ENCODE measurements at places on chromosomes 2 and 18.

GRCh38 chr2:89763254-89763580 is 1071.7 kb downstream of the RPIA start:
- DNase-seq, result no peak

DNA sequence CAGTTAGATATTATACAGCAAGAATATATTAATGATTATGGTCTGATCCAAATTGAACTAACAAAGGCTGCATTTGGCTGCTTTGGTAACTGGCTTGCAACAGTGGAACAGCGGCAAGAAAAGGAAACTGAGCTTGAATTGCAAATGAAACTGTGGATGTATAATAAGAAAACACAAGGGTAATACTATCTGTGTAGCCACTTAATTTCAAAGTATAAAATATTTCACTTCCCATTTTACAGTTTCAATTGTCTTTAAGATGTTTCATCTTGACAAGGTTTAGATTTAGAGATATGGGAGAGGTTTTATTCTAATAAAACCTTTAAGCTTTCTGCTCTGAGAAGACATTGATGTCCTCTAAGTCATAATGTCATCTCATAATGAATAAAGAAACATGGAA is 23.8 kb downstream of the WDR75 start:
- DNase-seq, result no peak

DNA sequence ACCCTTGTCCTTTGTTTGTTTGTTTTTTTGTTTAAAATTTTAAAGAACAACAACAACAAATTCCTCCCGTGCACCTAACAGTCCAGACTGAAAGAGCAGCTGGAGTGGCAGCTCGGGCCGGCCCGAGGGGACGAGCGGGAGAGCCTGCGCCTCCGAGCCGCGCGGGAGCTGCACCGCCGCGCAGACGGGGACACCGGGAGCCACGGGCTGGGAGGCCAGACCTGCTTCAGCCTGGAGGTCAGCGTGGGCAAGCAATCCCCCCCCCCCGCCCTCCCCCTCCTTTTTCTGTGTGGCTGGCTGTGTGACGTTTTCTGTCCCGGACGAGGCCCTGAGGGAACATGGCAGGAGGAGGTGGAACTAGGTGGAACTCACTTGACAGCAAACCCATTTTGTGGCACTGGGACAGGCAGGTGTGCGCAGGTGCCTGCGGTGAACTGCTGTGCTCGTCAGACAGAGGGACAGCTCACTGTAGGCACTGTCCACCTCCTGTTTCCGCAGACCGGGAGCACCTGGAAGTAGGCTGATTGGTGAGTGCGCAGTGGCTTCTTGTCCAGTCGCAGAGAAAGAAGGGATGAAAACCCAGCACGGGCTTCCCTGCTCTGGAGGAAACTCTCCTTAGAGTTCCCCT is 80.6 kb downstream of the MTCL1 start:
- DNase-seq, result no peak

GRCh38 chr18:21330122-21330701 is 88.2 kb downstream of the GREB1L start:
- no peak for DNase-seq

DNA sequence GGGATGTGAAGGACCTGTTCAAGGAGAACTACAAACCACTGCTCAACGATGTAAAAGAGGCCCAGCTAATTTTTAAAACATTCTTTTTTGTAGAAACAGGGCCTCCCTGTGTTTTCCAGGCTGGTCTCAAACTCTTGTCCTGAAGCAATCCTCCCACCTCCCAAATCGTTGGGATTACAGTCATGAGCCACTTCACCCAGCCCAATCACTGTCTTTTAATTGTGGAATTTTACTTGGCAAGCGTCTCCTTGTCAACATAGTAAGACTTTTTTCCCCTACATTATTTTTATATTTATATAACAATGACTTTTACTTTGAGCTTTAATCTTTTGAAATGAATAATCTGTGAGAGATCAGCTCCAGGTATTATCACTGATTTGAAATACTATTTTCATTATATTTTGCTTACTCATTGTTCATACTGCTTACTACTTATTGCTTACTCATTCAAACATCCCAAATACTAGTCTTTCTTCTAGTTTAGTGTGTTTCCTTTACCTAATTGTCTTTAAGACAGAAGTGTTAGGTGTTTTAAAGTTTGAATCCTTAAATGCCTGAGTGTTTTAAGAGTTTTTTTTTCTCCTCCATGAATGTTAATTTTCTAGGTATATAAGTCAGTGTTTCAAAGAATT is 48.9 kb downstream of the PTPN4 start:
- no peak for DNase-seq

DNA sequence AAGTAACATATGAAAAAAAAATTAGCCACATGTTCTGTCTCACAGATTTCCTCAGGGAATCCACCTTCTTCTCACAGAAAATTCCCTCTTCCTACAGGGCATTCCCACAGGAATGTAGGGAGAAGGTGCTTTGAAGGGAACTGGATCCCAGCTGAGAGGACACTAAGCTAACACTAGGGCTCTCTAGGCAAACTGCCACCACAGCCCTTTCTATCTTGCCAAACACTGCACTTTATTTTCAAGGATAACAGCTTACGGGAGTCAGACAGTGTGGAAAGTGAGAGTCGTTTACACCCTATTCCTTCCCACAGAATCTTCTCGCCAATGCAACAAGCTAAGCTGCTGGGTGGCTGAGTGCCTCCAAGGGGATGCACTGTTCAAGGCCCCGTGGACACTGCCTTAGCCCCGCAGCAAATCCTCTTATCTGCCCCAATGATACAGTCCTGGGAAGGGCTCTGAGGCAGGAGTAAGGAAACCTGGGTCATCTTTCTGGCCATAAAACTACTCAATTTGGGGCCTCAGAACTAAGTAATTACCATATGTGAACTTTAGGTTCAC is 76.9 kb downstream of the CCDC93 start:
- DNase-seq, result no peak

DNA sequence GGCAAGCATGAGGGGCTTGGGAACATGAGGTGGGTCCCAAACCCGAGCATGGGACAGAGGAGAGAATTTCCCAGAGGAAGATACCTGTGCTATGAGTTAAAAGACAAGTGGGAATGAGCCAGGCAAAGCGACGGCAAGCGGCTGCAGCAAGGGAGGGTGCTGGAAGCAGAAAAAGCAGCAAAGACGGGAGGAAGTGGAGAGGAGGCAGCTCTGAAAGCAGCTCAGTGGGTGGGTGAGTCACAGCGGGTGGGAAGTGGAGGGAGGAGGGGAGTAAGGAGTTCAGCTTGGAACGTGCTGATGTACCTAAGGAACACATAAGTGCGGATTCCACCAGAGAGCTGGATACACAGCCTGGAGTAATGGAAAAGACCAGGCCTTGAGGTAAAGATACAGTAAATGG is 41.4 kb downstream of the THUMPD2 start:
- DNase-seq, result no peak

- DNase-seq, result no peak
Measured at GRCh38 chr2:1572638-1573037, 159.4 kb downstream of the TPO start.

DNA sequence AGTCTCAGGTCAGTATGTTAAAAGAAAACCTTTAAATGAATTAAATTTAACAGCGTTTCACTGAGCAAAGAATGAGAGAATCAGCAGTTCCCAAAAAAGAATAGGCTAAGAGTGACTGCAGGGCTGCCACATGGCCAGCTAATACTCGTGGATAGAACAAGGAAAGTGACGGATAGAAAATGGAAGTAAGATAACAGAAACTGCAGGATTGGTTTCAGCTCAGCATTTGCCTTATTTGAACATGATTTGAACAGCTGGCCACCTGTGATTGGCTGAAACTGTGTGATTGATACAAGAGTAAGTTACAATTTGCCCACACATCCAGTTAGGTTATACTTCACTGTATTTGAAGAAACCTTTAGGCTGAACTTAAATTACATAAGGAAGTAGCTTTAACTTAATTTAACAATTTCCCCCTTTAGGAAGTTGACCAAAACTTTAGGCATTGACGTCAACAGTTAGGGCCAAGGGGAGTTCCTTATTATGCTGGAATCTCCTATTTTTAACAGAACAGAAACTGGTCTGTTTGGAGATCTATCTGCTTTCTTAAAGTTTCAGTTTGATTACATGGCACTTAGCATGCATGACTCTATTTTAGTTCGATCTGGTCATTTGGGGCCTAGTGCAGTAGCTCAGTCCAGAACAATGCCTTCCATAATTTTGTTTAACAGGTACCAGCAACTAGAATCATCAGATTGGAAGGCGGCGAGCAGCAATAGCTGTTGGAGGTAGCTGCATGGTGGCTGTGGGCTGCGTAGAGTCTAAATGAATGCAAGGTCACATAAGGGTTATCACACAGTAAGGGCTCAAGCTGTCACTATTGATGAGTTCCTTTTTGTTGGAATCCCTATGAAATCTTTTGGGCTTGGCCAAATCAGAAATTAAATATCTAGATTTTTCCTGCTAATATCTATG is 143.4 kb downstream of the TRIM43 start:
- no peak for DNase-seq

DNA sequence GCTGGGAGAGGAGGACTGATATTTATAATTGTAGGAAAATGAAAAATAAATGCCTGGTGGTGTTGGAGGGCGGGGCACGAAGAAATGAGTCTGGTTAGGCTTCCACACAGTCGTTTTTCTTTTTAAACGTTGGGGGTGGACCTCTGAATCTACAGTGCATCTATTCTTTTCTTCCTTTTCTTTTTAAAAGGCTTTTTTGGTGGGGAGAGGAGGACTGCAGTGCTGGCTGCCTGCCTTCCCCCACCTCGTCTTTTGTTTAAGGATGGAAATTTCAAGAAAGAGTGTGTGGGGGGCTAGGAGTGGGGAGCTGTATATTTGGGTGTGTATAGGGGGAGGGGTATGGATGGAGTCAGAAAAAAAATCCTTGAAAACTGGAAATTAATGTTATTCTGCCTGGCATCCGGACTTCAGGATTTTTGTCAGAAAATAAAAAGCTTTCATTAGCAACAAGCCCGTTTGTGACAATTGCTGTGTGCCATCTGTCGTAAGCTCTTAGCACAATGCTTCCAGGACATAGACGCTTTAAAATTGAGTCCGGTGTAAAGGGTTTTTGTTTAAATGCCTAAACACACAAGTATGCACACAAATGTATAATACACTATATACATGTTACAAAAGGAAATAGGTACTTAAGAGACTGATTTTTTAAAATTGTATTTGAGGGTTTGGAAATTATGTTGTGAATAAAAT is 1.1 kb downstream of the MAP2 start:
- DNase-seq, result no peak

GRCh38 chr2:103873716-103874351 is 980.1 kb upstream of the POU3F3 start:
- DNase-seq, result no peak

- no peak for DNase-seq
Measured at GRCh38 chr2:23435250-23436035, 50.5 kb downstream of the KLHL29 start.

GRCh38 chr2:172196768-172197431 is 94.2 kb upstream of the DLX2 start:
- no peak for DNase-seq

DNA sequence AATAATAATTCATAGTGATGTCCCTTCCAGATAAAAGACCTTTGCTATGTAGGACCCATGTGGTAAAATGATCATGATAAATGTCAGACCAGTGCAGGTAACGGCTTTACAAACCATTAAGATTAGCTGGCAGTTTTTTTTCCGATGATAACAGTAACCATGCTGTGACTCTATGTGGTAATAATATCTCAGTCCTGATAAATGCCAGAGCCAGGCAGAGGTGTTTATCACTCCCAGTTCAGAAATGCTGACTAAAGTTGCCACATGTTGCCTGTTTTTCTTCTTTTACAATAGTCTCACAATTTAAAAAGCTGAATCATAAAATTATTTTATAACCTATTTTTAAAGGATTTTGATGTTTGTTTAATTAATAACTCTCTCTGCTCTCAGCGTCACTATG is 565.1 kb downstream of the ARHGAP15 start:
- DNase-seq, result no peak

DNA sequence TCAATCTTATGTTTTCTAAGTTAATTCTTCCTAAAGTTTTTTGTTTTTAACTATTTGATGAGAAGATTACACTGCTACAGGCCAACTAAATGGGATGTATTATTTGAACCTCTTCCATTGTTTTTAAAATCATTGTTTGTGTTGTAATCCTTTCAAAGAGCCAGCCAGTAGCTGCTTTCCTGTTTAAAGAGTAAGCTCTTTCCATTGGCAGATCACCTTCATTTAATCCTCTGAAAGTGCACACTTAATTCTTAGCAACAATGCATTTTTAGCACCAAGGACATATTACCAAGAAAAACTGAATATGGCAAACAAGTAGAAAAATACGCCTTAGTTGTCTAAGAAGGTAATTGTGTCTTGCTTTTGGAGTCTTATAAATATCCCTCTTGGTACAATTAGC is 54.0 kb downstream of the MEIS1 start:
- DNase-seq, result no peak

DNA sequence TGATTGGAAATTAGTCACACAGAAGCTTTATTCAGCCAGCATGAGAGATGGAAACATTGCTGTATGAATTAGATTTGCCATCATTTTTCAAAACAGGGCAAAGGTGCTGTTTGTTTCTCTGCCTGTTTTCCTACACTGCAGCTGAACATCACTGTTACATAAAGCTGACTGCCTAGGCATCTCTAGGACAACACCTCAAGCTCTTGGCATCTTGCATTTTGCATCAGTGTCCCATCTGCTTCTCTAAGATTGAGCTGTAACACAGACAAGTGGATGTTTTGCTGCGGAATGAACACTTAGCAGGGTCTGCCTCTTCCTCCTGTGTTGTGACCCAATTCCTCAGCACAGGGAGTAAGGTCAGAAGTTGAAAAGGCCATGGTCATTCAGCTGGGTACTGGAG is 4.9 kb downstream of the CCT7 start:
- no peak for DNase-seq

DNA sequence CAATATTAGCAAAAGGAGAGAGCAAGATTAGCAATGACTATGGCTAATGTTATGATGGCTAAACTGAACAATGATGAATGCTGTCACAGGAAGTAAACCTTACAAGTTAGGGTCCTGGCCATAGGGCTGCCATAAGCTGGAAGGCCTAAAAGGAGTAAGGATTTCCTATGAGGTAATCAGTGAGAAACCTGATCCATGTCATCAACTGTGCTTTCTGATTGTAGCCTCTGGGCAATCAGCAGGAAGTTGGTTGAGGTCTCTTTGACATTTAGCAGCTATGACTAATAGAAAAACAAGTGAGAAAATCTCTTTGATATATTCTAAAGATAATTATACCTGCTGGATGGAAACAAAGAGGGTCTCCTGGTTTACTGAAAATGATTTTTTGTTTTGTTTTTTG is 193.0 kb downstream of the RAB3GAP1 start:
- DNase-seq, result no peak

GRCh38 chr18:13893418-13893760 is 21.9 kb downstream of the MC2R start:
- no peak for DNase-seq

- DNase-seq, result no peak
Measured at GRCh38 chr2:128185576-128185975, 94.6 kb downstream of the UGGT1 start.

- no peak for DNase-seq
Measured at GRCh38 chr2:64558445-64559081, 34.4 kb downstream of the AFTPH start.

GRCh38 chr2:227082286-227082685 is 81.7 kb downstream of the COL4A4 start:
- DNase-seq, result no peak

Data from D721Med (cell line).